RCC 7860 (cell line): ENCODE measurements at places on chromosomes 2 and 18.

- no peak for DNase-seq
Observed at GRCh38 chr2:75142081-75142480, 57.2 kb downstream of the TACR1 start.

- no peak for DNase-seq
Observed at GRCh38 chr18:45821711-45822110, 3.8 kb upstream of the SIGLEC15 start.

GRCh38 chr18:37535968-37536367, 29.6 kb downstream of the CELF4 start:
- DNase-seq, result no peak

GRCh38 chr2:227402959-227403358, 15.2 kb upstream of the SCYGR1 start:
- DNase-seq, result peak; percentile 17

GRCh38 chr2:118055512-118056164, 32.6 kb upstream of the INSIG2 start:
- no peak for DNase-seq

DNA sequence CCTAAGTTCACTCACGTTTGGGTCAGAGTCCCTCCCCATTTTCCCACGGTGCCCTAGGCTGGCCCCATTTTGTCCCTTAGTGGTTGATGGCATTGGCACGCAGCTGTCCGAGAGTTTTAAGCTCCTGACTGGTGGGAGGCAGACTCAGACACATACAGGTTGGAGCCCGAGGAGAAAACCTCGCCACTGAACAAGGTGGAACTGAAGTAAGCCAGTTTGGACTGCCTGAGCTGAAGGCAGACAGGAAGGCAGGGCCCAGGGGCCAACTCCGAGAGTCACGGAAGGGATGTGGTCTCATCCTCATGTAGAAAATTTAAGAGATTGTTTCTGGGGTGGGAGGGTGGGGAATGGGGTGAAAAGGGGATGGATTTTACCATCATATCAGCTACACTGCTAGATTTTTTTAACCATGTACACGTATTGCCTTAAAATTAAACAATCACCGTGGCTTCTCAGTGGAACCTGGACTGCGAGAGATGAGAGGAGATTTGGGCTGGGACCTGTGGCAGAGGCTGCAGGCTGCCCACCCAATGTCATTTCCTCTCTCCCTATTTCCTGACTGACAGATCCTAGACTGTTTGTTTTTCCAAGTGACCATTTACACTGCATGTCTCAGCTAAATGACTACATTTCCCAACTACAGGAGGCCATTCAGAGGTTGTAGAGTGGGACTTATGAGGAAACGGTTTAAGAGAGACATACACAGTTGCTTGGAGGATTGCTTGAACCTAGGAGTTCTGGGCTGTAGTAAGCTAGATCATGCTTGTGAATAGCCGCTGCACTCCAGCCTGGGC, 19.4 kb upstream of the NMUR1 start:
- no peak for DNase-seq

GRCh38 chr2:49167131-49167530, 12.8 kb upstream of the FSHR start:
- DNase-seq, result no peak

DNA sequence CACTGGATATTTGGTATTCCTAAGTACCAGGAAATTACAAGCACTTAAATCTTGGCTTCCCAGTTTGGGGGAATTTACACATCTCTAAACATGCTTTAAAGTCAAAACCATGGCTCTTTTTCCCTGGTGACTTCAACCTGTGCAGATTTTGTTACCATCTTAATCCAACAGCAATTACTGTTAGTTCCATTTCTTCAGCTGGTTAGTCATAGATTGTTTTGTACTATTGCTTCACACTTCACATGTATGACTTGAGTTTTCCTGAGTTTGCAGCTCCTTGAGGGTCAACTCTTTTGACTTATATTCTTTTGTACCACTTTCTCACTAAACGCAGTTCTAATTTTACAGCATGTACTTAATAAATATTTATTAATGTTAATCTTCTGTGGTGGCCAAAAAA, 203.4 kb upstream of the RND3 start:
- DNase-seq, result no peak
